ENCODE measurements at places on chromosomes 5 and 9.

DNA sequence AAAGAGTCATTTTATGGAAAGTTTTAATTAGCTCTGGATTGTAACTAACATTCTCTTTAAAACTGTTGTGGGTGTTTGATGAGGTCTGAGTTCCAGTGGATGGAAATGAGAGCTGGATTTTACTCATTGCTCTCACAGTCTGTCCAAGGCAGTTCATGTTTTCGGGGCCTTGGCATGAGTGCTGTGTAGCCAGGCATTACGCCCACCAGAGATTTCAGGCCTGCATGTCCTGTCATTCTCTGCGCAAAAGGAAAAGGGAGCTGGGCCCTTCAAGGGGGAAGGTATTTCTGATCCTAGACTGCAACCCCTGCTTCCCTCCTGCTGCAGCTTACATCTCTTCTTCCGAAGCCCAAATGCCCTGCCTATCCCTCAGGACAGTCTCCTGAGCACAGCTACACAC lies 499.6 kb upstream of the TRPC7 start:
- DNase-seq: no peak

- DNase-seq: no peak
Observed at GRCh38 chr9:32533336-32533735, 7.3 kb upstream of the RIGI start.

DNA sequence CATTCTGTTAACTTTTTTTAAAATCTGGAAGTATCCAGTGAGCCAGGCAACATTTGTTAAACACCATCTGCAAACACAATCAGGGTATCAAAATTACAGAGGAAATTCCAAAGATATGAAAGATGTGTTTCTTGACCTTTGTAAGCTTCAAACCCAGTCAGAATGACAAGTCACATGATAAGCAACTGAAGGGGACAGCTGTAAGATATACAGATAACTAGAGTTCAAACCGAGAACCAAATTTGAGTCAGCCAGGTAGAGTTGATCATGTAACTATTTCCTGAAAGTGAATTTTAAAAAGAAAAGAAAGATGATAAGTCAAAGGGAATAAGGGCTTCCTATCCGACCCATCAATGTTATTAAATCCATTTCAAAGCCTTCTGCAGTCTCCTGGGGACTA lies 196.2 kb downstream of the DEPDC1B start:
- DNase-seq: no peak

- DNase-seq: no peak
Observed at GRCh38 chr5:97874491-97874890, 691.4 kb upstream of the RIOK2 start.

- DNase-seq: peak; percentile 35
Observed at GRCh38 chr5:179800696-179801201, 5.9 kb downstream of the MGAT4B start.

GRCh38 chr9:16062542-16063240 lies 509.8 kb downstream of the CCDC171 start:
- peak; percentile 100 for DNase-seq

GRCh38 chr9:100567856-100568255 lies 10.0 kb upstream of the CAVIN4 start:
- DNase-seq: no peak

DNA sequence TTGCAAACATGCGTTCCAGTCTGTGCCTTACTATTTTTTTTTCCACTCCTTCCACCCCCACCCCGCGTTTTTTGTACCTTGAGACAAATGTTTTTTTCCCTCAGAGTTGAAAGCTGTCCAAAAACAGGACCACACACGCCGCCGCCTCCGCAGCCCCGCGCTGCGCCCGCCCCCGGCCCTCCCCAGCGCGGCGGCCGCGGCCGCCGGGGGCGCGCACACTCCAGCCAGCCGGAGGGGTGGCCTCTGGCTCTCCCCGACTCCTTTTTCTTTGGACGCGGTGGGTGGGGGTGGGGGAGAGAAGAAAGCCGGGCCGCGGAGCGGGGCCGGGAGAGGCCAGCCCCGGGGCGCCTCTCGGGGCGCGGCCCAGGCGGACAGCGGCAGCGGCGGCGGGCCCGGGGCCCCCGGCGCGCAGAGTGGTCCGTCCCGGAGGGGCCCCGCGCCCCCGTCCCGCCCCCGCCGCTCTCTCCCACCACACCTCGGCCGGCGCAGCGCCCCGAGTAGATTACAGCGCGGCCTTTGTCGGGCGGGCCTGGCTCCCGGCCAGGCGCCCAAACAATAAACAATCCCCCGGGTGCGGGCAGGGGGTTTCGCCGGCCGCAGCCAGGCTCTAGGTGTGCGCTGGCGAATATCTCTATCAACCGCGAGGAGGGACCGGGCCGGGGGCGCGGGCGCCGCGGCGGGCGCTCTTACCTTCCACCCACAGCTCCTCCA lies 10.9 kb downstream of the PTCH1 start:
- peak; percentile 73 for DNase-seq

DNA sequence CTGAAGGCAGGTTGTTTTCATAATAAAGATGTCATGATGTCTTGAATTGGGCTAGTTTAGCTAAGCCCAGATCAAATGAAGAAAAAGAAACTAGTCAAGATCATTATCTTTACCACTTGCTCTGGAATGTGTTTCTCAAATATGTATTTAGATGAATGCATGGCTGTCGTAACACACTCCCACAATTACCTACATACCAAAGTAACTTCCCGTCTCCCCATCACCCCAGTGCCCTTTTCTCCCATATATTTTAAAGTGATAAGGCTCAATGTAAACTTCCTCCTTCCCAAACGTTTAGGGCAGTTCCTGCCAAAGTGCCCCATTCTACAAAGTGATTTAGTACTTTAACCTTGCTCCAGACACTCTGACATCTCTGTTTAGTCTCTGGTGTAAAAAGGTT lies 61.4 kb downstream of the SLC1A3 start:
- no peak for DNase-seq

- no peak for DNase-seq
Observed at GRCh38 chr9:34426347-34427074, 31.9 kb downstream of the FAM219A start.

DNA sequence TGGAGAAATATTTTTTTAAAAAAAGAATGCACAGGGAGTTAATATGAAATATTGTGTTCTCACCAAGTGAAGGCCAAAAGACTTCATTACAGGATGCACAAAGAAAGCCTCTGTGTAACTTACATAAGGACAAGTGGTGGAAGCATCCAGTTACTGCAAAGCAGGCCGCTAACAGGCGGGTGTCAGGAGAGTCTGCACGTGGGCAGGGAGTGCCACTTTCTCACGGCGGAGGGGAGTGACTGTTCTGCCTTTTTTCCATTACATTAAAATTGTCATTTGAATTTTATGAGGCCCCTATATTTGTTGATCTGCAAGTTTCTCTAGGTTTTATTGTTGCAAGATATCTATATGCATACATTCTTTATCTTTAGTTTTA lies 28.1 kb upstream of the SPATA31E1 start:
- no peak for DNase-seq

GRCh38 chr5:149403923-149404745 lies 25.0 kb upstream of the IL17B start:
- no peak for DNase-seq

DNA sequence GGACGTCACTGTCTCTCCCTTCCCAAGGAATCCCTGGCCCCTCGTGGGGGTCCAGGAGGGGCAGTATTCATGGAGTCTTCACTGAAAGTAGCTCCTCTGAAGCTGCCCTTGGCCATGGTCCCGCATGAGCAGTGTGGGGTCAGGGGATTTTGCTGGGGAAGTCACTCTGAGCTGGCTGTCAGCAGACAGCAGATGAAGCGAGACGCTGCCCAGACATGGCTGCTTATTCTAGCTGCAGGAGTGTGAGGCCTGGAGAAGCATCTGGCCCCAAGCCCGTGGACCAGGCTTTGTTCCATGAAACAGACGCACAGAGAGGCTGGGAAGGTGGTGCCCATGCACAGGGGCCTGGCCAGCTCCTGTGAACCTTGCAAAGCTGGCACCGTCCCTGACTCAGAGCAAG lies 21.5 kb upstream of the ASS1 start:
- DNase-seq: no peak

DNA sequence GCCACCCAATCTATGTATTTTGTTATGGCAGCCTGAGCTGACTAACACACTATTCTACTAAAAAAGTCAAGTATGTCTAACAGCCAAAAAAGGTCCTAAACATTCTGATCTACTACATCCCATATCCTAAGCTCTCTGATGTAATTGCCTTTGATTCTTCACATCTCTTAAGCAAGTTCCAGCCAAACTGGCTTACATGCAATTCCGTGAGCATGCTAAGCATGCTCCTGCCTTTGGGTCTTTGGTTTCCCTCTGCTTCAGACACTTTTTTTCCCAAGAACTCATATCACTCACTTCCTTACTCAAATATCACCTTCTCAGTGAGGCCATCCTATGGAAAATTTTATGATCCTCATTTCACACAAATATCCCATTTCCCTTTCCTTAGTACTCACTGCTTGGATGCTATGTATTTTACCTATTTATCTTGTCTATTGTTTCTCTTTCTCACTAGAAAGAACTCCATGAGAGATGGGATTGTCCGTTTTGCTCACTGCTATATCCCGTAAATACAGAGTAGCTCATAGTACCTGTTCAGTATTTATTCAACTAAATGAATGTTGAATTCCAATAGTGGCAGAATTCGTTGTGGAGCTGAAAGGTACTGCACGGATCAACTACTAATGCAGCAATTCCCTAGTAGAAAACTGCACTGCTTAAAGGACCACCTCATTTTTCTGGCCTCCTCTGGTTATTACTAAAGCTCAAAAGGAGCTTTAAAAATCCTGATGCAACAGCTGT lies 2.3 kb upstream of the SLC12A2 start:
- DNase-seq: peak; percentile 72
